ENCODE measurements at places on chromosomes 13 and 19. TPM values are rescaled to one million over a fixed set of nuclear protein-coding genes. Genes with fewer than 3 reads are reported as not detected.

- DNase-seq: no peak
Observed at GRCh38 chr13:98487522-98487921, 89.4 kb downstream of the STK24 start.

DNA sequence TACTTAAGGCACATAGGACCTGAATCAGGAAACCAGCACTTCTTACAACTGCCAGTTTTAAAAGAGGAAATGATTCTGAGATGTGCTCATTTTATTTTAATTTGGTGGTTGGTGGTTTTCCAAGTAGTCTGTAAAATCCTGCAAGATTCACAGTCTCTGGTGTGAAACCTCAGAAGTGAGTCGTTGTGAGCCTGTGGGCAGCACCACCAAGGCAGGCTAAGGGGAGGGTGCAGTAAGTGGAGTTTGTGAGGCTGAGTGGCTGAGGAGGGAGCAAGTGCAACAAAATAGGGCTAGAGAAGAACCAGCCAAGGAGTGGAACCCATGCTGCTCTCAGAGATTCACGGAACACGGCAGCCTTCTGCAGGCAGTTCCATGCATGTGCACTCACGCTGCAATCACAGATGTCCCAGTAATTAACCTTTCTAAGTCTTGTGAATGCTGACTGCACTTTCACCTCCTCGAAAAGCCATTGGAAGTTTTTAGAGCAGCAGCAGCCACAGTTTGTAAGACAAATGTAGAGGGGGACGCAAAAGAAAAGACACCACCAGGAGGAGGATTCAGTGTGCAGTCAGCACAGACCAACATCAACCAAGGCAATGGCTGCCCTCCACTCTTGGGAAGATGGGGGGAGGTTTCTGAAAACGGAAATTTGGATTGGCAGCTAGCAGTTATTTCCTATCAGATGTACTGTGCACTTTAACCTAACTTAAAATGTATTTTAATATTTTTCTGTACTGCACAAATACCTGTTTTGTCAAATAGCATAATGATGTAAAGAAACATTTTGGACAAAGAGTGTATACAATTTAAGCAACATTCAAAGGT, 44.9 kb downstream of the ESD start:
- peak; percentile 63 for DNase-seq

DNA sequence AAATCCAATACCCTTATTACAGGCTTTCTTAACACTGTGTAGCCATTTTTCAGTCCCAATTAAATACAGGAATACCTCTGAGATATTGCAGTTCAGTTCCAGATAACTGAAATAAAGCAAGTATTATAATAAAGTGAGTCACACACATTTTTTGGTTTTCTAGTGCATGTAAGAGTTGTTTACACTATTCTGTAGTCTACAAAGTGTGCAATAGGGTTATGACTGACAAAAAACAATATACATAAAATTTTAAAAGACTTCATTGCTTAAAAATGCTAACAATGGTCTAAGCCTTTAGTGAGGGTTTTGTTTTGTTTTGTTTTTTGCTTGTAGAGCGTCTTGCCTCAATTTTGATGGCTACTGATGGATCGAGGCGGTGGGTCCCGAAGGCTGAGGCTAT, 434.4 kb upstream of the NBEA start:
- DNase-seq: no peak

DNA sequence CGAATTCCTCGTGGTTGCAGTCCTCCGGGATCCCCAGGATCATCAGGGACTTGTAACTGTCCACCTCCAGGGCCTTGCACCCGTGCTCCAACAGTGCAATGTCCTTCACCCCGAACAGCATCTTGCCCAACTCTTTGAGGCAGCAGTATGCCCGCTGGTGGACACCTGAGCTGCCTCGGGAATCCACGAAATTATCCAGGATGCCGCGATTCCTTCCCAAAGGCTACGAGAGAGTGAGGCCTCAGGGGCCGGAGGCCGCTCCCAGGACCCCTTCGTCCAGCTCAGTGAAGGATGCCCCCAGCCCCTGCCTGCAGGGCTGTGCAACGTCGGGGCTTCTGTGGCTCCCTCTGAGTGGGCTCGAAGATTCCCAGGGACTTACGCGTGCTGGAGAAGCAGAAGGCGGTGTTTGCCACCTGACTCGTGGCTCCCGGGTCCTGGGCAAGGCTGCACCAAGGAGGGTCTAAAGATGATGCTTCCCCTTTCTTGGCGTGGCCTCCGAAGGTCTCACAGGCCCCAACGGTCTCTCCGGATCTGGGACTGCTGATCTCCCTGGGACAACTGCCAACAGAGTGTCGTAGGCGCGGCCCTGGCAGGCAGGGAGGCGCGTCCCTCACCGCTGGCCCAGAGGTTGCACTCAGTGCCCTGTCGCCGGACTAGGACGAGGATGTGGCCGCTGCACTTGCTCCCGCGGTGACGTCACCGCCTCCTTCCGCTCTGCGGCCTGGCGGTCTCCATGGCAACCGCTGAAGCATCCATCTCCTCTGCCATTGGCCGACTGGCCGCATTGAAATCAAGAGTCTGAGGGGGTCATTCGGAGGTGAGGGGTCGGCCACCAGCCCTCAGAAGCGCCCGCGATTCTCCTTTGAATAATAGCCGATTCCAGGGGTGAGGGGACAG, at the start of gene PNMA8C:
TSS of gene PNMA8C (minus strand) at position 698 of the 897 bp plus-strand sequence. CDS start at position 121, 577 bp downstream.
- DNase-seq: peak; percentile 78

GRCh38 chr13:60418954-60419353, 21.9 kb downstream of the TDRD3 start:
- DNase-seq: no peak

DNA sequence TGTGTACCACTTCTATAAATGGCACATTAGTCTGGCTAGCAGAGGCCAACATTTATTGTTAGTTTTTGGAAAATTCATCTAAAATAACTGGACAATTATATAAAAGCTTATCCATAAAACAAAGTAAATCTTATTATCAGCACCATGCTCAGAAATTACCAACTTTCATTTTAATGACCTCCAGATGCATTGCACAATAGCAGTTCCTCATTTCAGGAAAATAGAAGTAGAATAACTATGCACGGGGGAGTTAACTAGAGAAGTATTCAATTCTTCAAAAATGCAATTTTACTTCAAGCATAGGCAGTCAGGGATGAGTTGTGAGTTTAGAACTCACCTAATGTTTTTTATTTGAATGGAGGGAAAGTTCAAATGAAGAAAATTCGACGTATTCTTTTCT, 1023.5 kb downstream of the PCDH17 start:
- DNase-seq: no peak

The LMTK3 gene
- total RNA-seq: 12.8 TPM

The KL gene
- total RNA-seq: 0.64 TPM

Data from activated naive CD8-positive, alpha-beta T cell treated with anti-CD3 and anti-CD28 coated beads, Interleukin-2, amount 10 ng/mL, durations not matched to agents 7 days and 5 days (primary cell).